Endothelial cell of umbilical vein (primary cell): ENCODE measurements at places on chromosomes 5 and 9. TPM values are rescaled to one million over a fixed set of nuclear protein-coding genes. Genes with fewer than 3 reads are reported as not detected.

DNA sequence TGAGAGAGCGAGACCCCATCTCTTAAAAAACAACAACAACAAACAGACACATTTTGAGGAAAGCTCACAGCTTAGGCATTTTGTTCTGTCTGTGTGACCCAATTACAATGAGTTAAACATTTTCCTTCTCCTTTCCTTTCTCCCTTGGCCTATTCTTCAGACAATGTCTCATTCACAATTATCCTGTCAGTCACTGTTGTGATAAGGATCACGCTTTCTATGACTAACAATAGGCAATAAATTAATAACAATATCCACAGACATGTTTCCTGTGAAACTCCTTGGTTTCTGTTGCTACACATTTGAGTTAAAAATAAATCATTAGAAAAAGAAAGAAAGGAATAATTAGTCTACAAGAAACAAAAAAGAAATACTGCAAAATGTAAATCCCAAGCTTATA lies 19.8 kb upstream of the CARTPT start:
- H3K4me3 ChIP-seq: peak overlapping the region; percentile 18
- H3K36me3 ChIP-seq: no peaks in the 10 kb centered on the region
- peaks cover 16% of the 10 kb centered on the region for H3K27me3 ChIP-seq
- peaks cover 29% of the 10 kb centered on the region for H3K4me1 ChIP-seq
- peak; percentile 93 for DNase-seq

DNA sequence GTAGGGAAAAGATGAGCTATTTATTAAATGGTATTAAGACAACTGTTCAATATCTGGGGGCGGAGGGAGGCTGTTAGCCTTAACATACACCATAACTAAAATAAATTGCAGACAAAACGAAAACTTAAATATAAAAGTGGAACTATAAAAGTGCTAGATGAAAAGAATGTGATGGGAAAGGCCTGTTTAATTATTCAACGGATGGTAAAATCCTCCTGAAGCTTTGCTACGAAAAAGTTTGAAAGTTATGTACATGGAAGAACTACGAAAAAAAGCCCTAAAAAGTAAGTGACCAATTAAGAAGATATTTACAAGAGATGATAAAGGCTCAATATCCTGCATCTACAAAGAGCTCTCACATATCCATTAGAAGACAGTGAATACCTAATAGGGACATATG lies 197.8 kb upstream of the IER5L start:
- H3K4me1 ChIP-seq: no peaks in the 10 kb centered on the region
- H3K4me3 ChIP-seq: no peak overlapping the region
- no peak for DNase-seq
- no peak overlapping the region for H3K27ac ChIP-seq

DAPK1 gene
- total RNA-seq: 93.4 and 119 TPM in 2 replicates

ADAMTS6 gene
- total RNA-seq: 43.4 and 57.4 TPM in 2 replicates

- no peaks in the 10 kb centered on the region for H3K4me1 ChIP-seq
- H3K36me3 ChIP-seq: no peaks in the 10 kb centered on the region
- H3K27me3 ChIP-seq: no peaks in the 10 kb centered on the region
Measured at GRCh38 chr5:118611332-118611945, 376.9 kb downstream of the DTWD2 start.

DNA sequence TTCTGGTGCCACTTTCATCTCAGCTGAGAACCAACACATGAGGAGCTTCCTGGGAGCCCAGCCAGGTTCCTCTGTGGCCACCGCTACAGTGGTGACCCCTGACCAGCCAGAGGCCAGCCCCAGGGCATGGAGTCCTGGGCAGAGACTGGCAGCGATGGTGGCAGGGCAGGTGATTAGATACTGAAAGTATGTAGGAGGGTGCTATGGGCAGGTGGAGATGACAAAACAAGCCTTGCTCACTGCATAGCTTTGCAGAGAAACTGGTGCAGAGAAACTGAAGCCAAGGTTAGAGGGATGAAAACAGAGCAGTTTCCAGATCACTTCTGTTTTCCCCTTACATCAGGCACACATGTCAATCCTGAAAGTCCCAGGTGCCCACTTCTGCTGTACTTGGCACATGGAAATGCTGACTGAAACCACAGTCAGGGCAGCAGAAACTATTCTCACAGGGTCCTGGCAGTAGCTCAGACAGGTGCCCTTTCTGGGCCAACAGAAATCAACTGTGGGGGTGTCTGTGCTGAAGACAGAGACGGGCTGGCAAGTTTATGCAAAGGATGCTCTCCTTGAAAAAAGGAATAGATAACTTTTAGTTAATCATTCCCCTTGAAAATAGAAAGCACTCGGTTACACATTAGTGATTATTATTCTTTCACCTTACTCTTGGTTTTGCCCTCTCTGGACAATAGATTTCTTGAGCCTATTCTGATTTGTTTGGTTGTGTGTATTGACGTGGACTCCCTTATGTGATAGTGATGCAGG lies 90.3 kb downstream of the ANKRD55 start:
- H3K4me1 ChIP-seq: peaks cover 14% of the 10 kb centered on the region
- no peak for DNase-seq
- H3K27ac ChIP-seq: no peak overlapping the region

DNA sequence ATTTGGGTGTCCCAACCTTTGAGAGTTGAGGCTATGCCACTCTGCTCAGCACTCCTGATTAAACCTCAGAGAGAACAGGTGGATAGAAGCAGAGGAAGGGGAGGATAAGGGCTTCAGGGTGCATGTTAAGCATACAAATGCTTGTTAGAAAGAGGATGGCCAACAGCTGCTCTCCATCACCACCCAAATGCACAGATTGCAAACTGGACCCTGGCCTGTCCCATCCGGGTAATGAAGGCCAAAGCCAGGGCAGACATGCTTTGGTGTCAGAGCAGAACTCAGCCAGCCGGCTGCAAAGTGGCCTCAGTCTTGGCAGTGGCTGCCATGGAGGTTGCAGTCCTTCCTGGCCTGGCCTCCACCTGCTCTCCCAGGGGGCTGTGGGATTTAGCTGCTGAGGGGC lies 84.3 kb downstream of the SIL1 start:
- DNase-seq: no peak
- no peaks in the 10 kb centered on the region for H3K4me1 ChIP-seq
- no peaks in the 10 kb centered on the region for H3K27me3 ChIP-seq
- H3K27ac ChIP-seq: no peak overlapping the region
- no peaks in the 10 kb centered on the region for H3K36me3 ChIP-seq
- no peak overlapping the region for H3K4me3 ChIP-seq
